Choroid plexus epithelial cell (primary cell): ENCODE measurements at places on chromosomes 3 and 15.

DNA sequence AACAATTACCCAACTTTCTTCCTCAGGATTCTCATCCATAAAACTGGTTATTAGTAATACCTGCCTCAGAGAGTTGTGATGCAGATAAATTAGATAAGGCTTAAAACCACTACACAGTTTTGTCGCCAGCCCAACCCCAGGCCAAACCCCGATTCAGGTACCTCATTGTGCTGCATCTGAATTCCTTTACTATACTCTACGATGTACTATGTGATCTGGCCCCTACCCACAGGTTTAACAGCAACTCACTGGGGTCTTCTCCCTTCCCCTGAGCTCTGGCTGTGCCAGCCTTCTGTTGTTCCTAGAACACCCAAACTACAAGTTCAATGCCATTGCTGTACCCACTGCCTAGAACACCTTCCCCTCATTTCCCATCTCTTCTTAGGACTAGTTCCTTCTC lies 64.6 kb downstream of the MYO5A start:
- DNase-seq, result no peak

- DNase-seq, result no peak
Observed at GRCh38 chr3:48468329-48468731, 21.8 kb downstream of the ATRIP start.

GRCh38 chr3:148333091-148333490 lies 364.6 kb upstream of the AGTR1 start:
- no peak for DNase-seq

GRCh38 chr3:195248281-195248680 lies 22.7 kb downstream of the XXYLT1 start:
- no peak for DNase-seq

DNA sequence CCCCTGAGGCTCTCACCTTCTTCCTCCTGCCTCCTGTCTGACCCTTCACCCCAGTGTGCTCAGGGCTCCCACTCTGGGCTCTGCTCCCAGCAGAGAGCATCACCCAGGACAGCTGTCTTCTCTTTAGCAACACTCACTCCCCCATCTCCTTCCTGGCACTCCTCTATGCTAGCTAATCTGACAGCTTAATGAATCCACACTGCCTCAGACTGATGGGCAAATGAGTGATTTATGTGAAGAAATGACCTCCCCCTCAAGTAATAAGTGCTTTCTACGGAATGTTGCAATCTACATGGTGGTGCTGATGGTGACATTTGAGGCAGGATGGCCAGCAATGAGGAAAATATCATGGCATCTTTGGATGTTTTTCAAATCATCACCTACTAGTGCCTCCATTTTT lies 83.6 kb downstream of the LSM3 start:
- no peak for DNase-seq

- DNase-seq, result no peak
Observed at GRCh38 chr3:55792742-55793141, 305.6 kb upstream of the WNT5A start.

DNA sequence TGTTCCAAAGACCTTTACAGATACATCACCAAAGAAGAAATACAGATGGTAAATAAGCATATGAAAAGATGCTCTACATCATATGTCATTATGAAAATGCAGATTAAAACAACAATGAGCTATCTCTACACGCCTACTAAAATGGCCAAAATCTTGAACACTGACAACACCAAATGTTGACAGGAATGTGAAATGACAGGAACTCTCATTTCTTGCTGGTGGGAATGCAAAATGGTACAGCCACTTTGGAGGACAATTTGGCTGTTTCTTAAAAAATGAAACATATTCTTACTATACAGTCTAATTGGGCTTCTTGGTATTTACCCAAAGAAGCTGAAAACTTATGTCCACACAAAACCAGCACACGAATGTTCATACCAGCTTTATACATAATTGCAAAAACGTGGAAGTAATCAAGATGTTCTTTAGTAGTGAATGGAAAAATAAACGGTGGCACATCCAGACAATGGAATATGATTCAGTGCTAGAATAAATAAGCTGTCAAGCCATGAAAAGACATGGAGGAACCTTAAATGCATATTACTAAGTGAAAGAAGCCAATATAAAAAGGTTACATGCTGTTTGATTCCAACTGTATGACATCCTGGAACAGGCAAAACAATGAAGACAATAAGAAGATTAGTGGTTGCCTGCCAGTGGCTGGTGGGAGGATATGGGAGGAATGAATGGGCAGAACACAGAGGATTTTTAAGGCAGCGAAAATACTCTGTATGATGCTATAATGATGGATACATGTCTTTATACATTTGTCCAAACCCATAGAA lies 81.3 kb upstream of the NEDD4 start:
- DNase-seq, result no peak

DNA sequence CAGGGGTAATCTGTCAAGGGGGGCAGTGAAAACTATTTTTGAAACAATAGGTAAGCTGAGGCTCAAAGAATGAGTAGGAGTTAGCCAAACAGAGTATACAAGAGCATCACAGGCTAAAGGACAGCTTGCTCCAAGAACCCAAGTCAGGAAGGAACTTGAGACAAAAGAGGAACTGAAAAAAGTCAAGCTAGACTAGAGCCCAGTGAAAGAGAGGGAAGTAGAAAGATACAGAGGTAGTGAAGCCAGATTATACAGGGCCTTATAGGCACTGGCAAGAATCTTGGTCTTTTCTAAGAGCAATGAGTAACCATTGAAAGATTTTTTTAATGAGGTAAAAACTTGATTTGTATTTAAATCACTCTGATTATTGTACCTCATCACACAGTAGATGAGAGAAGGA lies 69.9 kb downstream of the FILIP1L start:
- no peak for DNase-seq

DNA sequence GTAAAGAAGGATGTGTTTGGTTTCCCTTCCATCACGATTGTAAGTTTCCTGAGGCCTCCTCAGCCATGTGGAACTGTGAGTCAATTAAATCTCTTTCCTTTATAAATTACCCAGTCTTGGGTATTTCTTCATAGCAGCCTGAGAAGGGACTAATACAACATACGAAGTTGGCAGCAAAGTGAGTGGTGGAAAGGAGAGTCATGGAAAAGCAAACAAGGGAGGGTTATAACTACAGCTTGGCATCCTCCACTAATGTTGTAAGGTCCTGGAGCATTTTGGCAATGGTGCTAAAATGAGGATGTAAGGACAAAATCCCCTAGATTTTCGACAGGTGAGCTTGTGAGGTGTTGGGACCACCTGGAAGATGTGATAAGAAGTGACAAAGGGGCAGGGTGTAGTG lies 5.8 kb upstream of the TMEM41A start:
- DNase-seq, result no peak

- DNase-seq, result no peak
Observed at GRCh38 chr3:117192888-117193287, 483.3 kb downstream of the TUSC7 start.
